ENCODE measurements at places on chromosomes 12 and 14. TPM values are rescaled to one million over a fixed set of nuclear protein-coding genes. Genes with fewer than 3 reads are reported as not detected.
A peak's percentile ranks its signal among the peaks of the same experiment; 100 is the strongest.

DNA sequence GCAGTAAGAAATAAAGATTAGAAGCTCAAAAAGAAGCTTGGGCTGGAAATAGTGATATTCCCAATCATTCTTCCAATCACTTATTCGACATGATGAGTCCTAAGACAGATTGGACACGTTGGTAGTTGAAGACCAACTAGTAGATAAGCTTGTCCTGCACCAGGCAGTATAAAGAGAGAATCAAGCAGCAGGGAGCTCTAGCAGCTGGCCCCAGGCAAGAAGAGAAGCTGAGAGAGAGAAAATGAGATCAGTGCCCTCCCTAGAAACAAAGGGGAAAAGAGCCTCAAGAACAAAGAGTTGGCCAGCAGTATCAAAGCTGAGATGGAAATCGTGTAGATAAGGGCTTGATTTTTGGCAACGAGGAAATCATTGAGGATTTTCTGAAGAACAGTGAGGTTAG is 20.6 kb downstream of the RASSF8 start:
- no peak overlapping the region for H3K4me3 ChIP-seq
- H3K27ac ChIP-seq, result no peak overlapping the region
- H3K27me3 ChIP-seq, result no peaks in the 10 kb centered on the region
- peaks cover 6% of the 10 kb centered on the region for H3K4me1 ChIP-seq
- H3K36me3 ChIP-seq, result no peaks in the 10 kb centered on the region

GRCh38 chr14:95523815-95524448 is 7.5 kb upstream of the SYNE3 start:
- H3K4me1 ChIP-seq, result peaks cover 43% of the 10 kb centered on the region
- H3K4me3 ChIP-seq, result no peak overlapping the region
- no peaks in the 10 kb centered on the region for H3K36me3 ChIP-seq
- no peaks in the 10 kb centered on the region for H3K27me3 ChIP-seq
- DNase-seq, result no peak

GYS2 gene
- polyA plus RNA-seq, result not detected

- peak; percentile 9 for DNase-seq
- H3K27ac ChIP-seq, result peak overlapping the region; percentile 50
- no peaks in the 10 kb centered on the region for H3K27me3 ChIP-seq
- H3K4me1 ChIP-seq, result peaks cover 13% of the 10 kb centered on the region
These were observed 80.4 kb downstream of the RASSF9 start for GRCh38 chr12:85755760-85756159.

DNA sequence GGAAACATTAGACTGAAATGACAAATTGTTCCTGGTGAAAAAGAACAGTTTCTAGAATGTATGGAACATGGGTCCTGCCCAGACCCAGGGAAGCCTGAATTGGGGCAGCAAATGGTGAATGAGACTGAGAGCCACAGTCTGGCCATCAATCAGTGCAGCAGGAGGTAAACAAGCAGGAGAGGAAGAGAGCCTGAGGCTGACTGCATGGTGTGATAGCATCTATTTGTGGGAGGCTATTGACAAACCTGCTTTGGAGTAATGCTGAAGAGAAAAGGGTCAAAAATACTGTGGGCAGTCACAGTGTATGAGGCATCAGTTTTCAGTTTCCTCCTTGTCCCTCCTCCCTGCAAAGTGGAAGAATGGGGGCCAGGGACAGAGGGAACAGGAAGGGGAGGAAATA is 136.8 kb downstream of the ANKS1B start:
- H3K4me3 ChIP-seq, result no peak overlapping the region
- no peaks in the 10 kb centered on the region for H3K27me3 ChIP-seq
- H3K36me3 ChIP-seq, result no peaks in the 10 kb centered on the region
- DNase-seq, result no peak
- H3K27ac ChIP-seq, result no peak overlapping the region

GRCh38 chr14:104940526-104941150 is 16.0 kb downstream of the PLD4 start:
- peaks cover 36% of the 10 kb centered on the region for H3K36me3 ChIP-seq
- no peaks in the 10 kb centered on the region for H3K4me1 ChIP-seq
- no peak overlapping the region for H3K4me3 ChIP-seq
- no peak for DNase-seq
- H3K27me3 ChIP-seq, result no peaks in the 10 kb centered on the region
- no peak overlapping the region for H3K27ac ChIP-seq

DNA sequence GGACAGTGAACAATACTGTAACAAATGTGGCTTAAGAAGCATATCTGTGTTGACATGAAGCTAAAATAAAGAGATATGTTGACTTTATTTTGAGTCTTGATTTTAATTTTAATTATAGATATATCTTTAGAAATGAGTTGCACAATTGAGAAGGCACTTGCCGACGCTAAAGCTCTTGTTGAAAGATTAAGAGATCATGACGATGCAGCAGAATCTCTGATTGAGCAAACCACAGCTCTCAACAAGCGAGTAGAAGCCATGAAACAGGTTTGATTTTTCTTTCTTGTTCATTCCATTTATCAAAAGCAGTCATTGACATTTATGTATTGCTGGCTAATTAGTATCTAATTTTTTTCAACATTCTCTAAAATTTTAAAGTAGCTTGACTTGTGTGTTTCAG is 15.8 kb downstream of the FGFR1OP2 start:
- H3K4me3 ChIP-seq, result no peak overlapping the region
- DNase-seq, result no peak
- H3K4me1 ChIP-seq, result no peaks in the 10 kb centered on the region
- H3K36me3 ChIP-seq, result peaks cover 5% of the 10 kb centered on the region
- no peak overlapping the region for H3K27ac ChIP-seq

CCNK gene
- polyA plus RNA-seq, result 12.8 TPM

DNA sequence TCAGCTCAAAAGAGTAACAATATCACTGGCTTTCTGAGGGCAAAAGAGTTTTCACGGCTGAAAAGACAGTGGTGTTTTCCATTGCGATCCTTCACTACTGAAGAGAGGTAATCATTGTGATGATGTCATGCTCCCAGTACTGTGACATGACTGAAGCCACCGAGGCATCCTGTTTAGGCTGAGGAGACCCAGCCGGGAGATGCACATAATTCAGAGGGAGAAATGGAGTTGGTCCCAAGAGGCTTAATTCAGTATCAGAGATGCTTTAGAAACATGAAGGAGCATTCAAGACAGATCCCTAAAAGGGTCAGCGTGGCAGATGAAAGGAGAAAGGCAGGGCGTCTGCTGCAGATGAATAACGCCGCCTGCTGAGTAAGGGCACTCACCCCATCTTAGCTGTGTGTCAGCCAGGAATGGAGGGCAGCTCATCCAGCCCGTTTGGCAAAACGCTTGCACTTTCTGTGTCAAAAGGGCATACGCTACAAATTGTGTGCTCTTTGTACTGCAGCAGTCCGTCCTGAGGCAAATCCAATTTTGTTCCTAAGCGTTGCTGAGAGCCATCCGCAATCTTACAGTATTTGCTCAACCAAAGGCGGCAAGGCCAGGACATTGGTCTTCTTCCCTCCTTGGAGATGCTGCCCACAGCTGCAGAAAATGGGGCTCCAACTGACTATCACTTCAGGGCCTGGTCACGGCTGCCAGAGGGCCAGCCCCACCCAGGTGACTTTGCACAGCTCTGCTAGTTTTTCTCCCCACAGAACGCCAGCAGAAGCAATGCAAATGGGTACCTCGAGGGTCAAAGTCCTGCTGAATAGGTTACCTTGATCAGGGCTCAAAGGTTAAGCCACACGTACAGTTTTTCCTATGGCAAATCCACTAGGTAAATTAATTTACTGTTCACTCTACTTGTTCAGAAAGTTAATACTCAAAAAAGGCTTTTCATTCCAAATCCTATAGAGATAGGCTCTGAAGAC is 23.5 kb downstream of the CCDC92 start:
- H3K4me1 ChIP-seq, result no peaks in the 10 kb centered on the region
- DNase-seq, result no peak
- no peaks in the 10 kb centered on the region for H3K36me3 ChIP-seq
- H3K27me3 ChIP-seq, result no peaks in the 10 kb centered on the region
- H3K27ac ChIP-seq, result no peak overlapping the region

DNA sequence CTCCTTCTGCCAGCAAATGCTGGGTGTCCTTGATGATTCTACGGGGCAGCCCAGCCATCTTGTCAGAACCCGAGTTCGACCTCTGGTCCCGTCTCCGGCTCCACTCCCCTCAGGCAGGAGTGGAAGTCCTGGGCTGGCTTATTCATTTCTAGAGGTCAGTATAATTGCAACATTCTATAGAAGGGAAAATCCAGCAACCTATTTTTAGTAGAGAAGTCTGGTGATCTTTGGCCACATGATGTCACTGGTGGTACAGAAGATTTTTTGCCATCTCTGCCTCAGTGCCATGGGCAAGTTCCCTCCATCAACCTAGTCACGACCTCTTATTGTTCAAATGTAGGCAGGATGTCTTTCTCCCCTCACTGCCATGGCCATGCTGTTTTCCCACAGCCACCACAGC is 22.4 kb downstream of the OR10G2 start:
- no peak overlapping the region for H3K27ac ChIP-seq
- H3K36me3 ChIP-seq, result no peaks in the 10 kb centered on the region
- no peak overlapping the region for H3K4me3 ChIP-seq
- no peaks in the 10 kb centered on the region for H3K27me3 ChIP-seq
- H3K4me1 ChIP-seq, result no peaks in the 10 kb centered on the region

NPAS3 gene
- polyA plus RNA-seq, result 0.01 TPM

DNA sequence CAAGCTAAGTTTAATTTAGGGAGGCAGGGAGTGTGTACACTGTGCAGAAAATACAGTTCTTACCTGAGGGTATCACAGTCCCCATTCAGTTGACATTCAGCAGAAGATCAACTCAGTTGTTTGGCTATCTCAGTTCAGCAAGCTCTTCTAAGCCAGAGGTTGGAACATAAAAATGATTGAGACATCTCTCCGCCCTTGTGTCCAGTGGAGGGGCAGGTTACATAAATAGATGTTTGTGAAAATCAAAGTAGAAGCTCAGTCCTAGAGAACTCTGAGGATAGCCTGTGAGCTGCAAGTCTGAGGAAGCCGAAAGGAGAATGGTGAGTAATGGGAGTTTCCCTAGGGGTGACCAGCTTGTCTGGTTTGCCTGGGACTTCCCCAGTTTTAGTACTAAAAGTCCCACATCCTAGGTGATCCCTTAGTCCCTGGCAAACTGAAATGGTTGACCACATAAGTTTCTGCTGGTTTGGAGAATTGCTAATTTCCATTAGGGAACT is 251.4 kb upstream of the ATP2B1 start:
- H3K4me3 ChIP-seq, result no peak overlapping the region
- H3K36me3 ChIP-seq, result no peaks in the 10 kb centered on the region
- peaks cover 15% of the 10 kb centered on the region for H3K4me1 ChIP-seq
- H3K27me3 ChIP-seq, result no peaks in the 10 kb centered on the region
- peak; percentile 52 for DNase-seq

- no peak for DNase-seq
- no peaks in the 10 kb centered on the region for H3K4me1 ChIP-seq
- H3K27me3 ChIP-seq, result no peaks in the 10 kb centered on the region
- peaks cover 36% of the 10 kb centered on the region for H3K36me3 ChIP-seq
These were observed 15.2 kb downstream of the PLD4 start for GRCh38 chr14:104939666-104940410.

GRCh38 chr14:63496837-63497400 is 46.3 kb downstream of the PPP2R5E start:
- peaks cover 18% of the 10 kb centered on the region for H3K4me1 ChIP-seq
- no peak overlapping the region for H3K4me3 ChIP-seq
- H3K27me3 ChIP-seq, result no peaks in the 10 kb centered on the region
- no peaks in the 10 kb centered on the region for H3K36me3 ChIP-seq

DNA sequence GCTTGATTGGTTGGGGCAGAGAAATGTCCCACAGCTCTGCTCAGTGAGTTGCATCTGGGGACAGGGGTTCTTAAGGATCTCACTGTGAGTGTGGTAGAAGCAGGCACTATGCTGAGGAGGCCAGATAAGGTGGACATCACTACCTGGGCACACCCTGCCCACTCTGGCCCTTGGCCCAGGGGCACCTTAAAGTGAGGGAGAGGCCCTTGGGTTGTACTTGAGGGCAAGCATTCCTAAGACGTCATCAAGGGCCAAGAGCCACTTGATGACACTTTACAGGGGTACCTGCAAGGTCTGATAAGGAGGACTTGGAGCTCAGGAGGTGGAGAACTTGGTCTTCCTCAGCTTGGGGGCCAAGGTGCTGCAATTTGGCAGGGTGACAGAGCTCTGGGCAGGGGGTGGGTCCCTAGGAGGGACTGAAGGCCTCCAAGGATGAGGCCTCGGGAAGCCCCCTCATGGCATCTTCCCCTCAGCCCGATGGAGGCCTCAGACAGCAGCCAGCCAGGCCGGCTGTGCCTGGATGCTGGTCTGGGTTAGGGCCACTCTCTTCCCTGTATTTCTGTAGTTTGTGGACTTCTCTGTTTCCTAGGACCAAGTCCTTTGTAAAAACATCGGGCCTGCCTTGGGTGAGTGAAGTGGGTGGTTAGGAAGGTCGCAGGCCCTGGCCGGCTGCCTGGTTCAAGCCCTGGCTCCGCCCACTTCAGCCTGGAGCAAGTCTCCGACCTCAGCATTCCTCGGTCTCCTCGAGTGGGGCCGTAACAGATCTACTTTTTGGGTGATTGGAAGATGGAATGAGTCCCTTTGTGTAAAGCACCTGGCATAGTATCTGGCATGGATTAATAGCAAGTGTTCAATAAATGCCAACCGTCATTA is 24.8 kb downstream of the GPR68 start:
- peaks cover 7% of the 10 kb centered on the region for H3K36me3 ChIP-seq
- peaks cover 15% of the 10 kb centered on the region for H3K4me1 ChIP-seq
- H3K4me3 ChIP-seq, result no peak overlapping the region
- no peak overlapping the region for H3K27ac ChIP-seq
- H3K27me3 ChIP-seq, result no peaks in the 10 kb centered on the region

- no peak overlapping the region for H3K4me3 ChIP-seq
- no peak for DNase-seq
- no peak overlapping the region for H3K27ac ChIP-seq
These were observed 234.2 kb downstream of the TTC8 start for GRCh38 chr14:89058697-89059096.

DNA sequence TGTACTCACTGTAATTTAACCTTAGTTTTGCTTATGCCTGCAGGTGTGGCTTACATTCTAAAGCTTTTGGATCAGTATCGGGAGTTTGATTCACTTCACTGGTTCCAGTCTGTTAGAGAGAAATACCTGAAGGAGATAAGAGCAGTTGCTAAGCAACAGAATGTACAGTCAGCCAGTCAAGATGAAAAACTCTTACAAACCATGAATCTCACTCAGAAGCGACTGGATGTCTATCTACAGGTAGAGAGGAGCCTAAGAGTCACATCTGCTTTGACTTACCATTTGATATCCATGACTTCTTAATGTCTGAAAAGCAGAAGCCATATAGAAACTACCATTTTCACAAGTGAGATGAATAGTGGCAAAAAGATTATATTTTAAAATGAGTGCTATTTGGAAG is 56.5 kb downstream of the WASHC4 start:
- peaks cover 24% of the 10 kb centered on the region for H3K36me3 ChIP-seq
- H3K4me3 ChIP-seq, result no peak overlapping the region
- no peaks in the 10 kb centered on the region for H3K4me1 ChIP-seq

DNA sequence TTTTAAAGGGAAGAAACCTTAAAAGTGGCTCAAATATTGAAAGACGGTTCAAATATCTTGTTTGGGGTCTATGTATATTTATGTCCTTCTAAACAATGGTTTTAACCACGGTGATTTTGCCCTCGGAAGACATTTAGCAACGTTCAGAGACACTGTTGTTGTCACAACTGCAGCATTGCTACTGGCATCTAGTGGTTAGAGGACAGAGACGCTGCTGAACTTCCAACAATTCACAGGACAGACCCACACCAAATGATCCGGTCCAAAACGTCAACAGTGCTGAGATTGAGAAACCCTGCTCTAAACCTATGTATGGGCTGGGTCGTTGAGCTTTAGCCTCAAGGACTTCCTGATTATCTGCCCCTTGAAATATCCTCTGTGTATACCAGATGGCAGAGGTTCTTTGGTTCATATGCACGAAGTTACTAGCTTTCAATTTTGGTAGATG is 1.7 kb downstream of the ANGEL1 start:
- no peak overlapping the region for H3K4me3 ChIP-seq
- H3K27ac ChIP-seq, result peak overlapping the region; percentile 72
- H3K36me3 ChIP-seq, result peaks cover 10% of the 10 kb centered on the region
- DNase-seq, result no peak

Data from keratinocyte (primary cell).